Lower leg skin (tissue), 4 donors: ENCODE measurements at places on chromosomes 1 and 21. TPM values are rescaled to one million over a fixed set of nuclear protein-coding genes. Genes with fewer than 3 reads are reported as not detected.

The PTAFR gene
- 7.1 TPM for total RNA-seq

The UBXN10 gene
- total RNA-seq: 0.12 TPM

The SPATA21 gene
- total RNA-seq: not detected

The DIPK1A gene
- total RNA-seq: 7.6 TPM

The IGFN1 gene
- 0.32 TPM for total RNA-seq

The TMIGD3 gene
- total RNA-seq: 0.54 TPM

The SPAG17 gene
- 7.9 TPM for total RNA-seq

The ST6GALNAC5 gene
- 2.7 TPM for total RNA-seq

The AKT3 gene
- total RNA-seq: 12.2 TPM

The KRTAP19-1 gene
- 18.3 TPM for total RNA-seq

The SPRR2F gene
- total RNA-seq: not detected

The MYOC gene
- total RNA-seq: 4.3 TPM

The CCDC181 gene
- not detected for total RNA-seq

The NBPF6 gene
- not detected for total RNA-seq

The OLFML3 gene
- 9.6 TPM for total RNA-seq

The MPL gene
- not detected for total RNA-seq

The ATP1A4 gene
- total RNA-seq: not detected

The HDGF gene
- 228 TPM for total RNA-seq

The TNFAIP8L2 gene
- total RNA-seq: 1.5 TPM

The THEM5 gene
- 115 TPM for total RNA-seq

The NRIP1 gene
- 21.6 TPM for total RNA-seq

The BCL2L15 gene
- not detected for total RNA-seq

The SPRR5 gene
- 82.5 TPM for total RNA-seq

The ACKR1 gene
- 104 TPM for total RNA-seq

The RAB25 gene
- 265 TPM for total RNA-seq

The TMEM54 gene
- total RNA-seq: 245 TPM

The BLACAT1 gene
- total RNA-seq: not detected

The HSD3B1 gene
- 0.30 TPM for total RNA-seq

The C1orf226 gene
- total RNA-seq: 9.6 TPM

The PRAMEF2 gene
- total RNA-seq: not detected

The RGS8 gene
- not detected for total RNA-seq
